ENCODE measurements at places on chromosomes 1 and 21.

GRCh38 chr1:41718497-41718896 is 200.2 kb downstream of the HIVEP3 start:
- DNase-seq: no peak

DNA sequence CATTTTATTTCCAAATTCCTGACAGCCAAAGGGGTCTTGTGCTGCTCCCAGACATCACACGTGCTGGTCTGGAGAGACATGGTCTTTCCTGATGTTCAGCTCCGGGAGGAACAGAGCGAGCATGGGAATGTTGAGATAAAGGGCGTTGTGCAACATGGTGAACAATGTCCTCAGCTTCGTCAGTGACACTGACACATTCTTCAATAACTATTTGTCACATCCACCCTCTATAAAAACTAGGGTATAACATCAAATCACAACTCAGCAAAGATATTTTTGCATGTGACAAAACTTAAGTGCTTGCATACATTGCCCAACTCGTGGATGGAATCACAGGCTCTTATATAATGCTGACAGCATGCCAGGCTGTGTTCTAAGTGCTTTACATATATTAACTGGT is 42.4 kb upstream of the GRHL3 start:
- peak; percentile 19 for DNase-seq

DNA sequence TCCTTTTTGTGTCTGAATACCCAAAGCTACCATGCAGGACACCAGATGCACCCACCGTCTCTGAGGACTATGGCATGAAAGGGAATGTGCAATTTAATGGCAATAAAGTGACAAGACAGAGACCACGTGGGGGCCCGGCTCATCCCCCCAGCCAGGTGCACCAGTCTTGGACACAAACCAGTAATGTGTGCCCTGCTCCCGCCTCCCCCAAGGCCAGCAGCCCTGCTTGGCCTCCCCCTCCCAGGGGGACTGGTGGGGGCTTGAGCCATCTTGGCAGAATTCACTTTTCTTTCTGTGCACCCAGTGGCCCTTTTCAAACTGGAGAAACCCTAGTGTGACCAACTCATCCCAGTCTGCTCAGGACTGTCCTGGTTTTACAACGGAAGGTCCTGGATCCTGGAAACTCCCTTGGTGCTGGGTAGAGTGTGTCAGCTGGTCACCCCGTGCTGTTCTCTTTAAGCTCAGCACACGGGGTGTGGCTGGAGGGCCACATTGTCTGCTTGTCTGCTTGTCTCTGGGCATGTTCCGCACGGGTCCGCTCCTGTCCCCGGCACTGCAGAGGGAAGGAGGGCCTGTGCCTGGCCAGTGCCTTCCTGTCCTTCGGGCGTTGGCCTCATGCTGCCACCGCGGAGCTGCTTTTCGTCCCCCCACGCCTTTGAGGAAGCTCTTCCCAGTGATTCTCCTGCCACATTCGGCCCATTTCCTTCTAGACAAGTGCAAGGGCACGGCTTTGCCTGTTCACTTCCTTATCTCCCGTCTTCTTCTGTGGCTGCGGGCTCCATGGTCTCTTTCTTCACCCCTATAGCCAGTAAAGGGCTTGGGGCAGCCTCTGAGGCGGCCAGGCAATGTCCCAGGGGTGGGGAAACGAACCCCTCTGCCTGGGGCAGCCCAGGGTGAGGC is 45.8 kb upstream of the TTC34 start:
- DNase-seq: no peak

GRCh38 chr1:188665477-188665876 is 1812.2 kb downstream of the BRINP3 start:
- no peak for DNase-seq

- no peak for DNase-seq
These were observed 7.5 kb upstream of the RNF223 start for GRCh38 chr1:1081311-1082238.

DNA sequence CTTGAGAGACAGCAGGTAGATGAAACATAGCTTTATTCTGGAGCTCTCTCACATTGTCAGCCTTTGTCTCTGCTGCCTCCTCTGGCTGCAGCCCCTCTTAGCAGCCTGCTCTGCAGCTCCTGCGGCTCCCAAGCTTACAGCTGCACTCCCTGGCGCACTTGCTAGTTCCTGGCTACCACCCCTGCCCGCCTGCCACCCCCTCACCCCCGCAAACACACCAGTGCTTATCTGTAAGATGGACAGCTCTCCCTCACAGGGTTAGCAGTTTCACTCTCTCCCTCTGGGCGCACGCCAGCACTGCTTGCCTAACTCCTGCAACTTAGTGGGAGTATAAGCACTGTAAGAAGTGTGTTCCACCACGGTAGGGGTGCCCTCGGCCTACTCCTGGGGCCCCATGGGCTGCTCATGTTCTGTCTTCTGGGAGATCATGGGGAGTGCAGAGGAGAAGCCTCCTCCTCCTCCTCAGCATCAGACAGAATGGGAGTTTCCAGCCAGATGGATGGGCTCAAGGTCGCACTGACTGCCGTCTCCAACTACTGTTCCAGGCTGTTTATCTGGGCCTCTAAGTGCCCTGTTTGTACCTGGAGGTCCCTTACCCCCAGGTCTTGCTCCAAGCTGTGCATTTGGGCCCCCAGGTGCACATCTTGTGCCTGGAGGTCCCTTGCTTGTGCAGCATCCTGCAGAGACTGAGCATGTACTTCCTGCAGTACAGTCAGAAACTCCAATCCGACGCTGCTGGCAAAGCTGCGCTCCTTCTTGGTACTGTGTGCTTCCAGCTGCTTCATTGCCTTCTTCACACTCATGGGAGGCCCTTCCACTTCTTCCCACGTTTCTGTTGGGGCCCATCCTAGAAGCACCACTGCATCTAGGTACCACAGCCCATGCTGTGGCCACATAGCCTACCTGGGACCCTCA is 1388.1 kb downstream of the AMY1C start:
- peak; percentile 57 for DNase-seq

Measured in HepG2 (cell line).